ENCODE measurements at places on chromosomes 2 and 18. TPM values are rescaled to one million over a fixed set of nuclear protein-coding genes. Genes with fewer than 3 reads are reported as not detected.
A peak's percentile ranks its signal among the peaks of the same experiment; 100 is the strongest.

The TSGA10 gene
- total RNA-seq: 3.3 TPM

GRCh38 chr18:49612515-49613033 lies 50.7 kb downstream of the LIPG start:
- no peak for DNase-seq
- no peak overlapping the region for H3K4me3 ChIP-seq
- H3K27ac ChIP-seq: no peak overlapping the region
- H3K27me3 ChIP-seq: peaks cover 12% of the 10 kb centered on the region
- peaks cover 4% of the 10 kb centered on the region for H3K4me1 ChIP-seq

- DNase-seq: no peak
- H3K4me3 ChIP-seq: no peak overlapping the region
- peaks cover 57% of the 10 kb centered on the region for H3K4me1 ChIP-seq
- H3K36me3 ChIP-seq: no peaks in the 10 kb centered on the region
- H3K27me3 ChIP-seq: no peaks in the 10 kb centered on the region
Measured at GRCh38 chr2:111702804-111703196, 181.2 kb downstream of the ANAPC1 start.

GRCh38 chr18:41700416-41700815 lies 254.6 kb upstream of the PIK3C3 start:
- peaks cover 12% of the 10 kb centered on the region for H3K27me3 ChIP-seq
- DNase-seq: no peak
- H3K4me3 ChIP-seq: no peak overlapping the region
- no peaks in the 10 kb centered on the region for H3K36me3 ChIP-seq

DNA sequence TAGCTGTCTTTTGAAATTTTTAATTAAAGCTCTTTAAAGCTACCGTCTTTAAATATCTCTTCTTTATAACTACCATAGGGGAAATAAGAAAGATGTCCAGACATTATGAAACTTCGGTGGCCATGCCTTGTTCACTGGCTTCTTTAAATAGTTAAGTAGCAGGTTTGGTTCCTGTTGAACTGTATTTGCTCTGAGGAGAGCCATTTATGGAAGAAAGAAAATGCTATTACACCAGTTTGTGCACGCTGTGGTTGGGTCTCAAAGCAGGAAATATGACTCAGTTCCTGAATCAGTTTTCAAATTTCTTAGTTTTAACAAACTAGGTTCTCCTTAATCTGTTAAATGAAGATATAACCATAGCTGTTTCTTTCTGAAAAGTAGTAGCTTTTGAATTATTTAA lies 12.2 kb downstream of the ARPC2 start:
- H3K4me3 ChIP-seq: peak overlapping the region; percentile 5
- H3K27ac ChIP-seq: peak overlapping the region; percentile 80
- no peaks in the 10 kb centered on the region for H3K27me3 ChIP-seq
- H3K36me3 ChIP-seq: peaks cover 40% of the 10 kb centered on the region
- peaks cover 45% of the 10 kb centered on the region for H3K4me1 ChIP-seq
- no peak for DNase-seq

DNA sequence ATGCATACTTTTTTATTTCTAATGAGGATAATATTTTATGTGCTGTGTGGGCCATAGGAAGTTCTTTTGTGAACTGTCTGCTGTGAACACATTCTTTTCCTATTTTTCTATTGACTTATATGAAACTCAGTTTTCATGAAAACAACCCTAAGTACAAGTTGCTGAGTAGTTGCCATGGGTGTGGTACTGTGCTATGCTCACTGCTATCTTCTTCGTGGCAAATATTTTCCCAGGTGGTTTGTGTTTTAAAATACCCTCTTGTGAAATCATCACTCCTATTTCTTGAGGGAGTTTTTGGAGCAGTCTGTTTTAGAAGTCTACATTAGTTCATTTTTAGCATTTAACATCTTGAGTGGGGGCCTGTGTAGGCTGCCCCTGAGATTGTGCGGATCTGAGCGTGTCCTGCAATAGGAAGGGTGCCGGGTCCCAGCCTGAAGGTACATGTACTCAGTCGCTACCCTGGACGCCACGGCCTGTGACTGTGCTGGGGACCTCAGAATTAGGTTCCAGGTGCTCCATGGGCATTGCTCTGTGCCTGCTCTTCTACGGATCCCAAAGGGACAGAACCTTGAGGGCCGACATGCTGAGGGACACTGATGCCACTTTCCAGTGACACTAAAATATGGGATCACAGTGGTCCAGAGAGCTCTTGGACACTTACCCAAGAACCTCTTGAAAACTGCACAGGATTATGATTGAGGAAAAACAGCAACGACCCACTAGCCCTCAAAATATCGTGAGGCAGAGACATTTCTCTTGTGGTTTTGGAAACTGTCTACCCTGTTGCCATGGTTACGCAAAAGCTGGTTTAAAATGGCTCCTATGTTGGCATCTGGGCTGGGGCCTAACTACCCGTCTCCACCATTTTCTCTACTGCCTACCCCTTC lies 480.4 kb downstream of the TGIF1 start:
- peaks cover 24% of the 10 kb centered on the region for H3K4me1 ChIP-seq
- no peak overlapping the region for H3K4me3 ChIP-seq
- no peak for DNase-seq
- no peaks in the 10 kb centered on the region for H3K27me3 ChIP-seq
- H3K27ac ChIP-seq: peak overlapping the region; percentile 34

All from chondrocyte (in vitro differentiated cells).